Hepatocyte (in vitro differentiated cells): ENCODE measurements at places on chromosomes 3 and 15.

- H3K27me3 ChIP-seq = no peaks in the 10 kb centered on the region
- no peak for DNase-seq
- no peak overlapping the region for H3K4me3 ChIP-seq
- H3K4me1 ChIP-seq = peaks cover 5% of the 10 kb centered on the region
- no peak overlapping the region for H3K27ac ChIP-seq
Observed at GRCh38 chr3:50573566-50574443, 4.5 kb downstream of the HEMK1 start.

GRCh38 chr3:13544293-13544831 lies 4.6 kb upstream of the FBLN2 start:
- no peak overlapping the region for H3K4me3 ChIP-seq
- H3K36me3 ChIP-seq = no peaks in the 10 kb centered on the region
- no peaks in the 10 kb centered on the region for H3K27me3 ChIP-seq
- peaks cover 14% of the 10 kb centered on the region for H3K4me1 ChIP-seq
- no peak for DNase-seq

- peaks cover 16% of the 10 kb centered on the region for H3K4me1 ChIP-seq
- H3K27me3 ChIP-seq = no peaks in the 10 kb centered on the region
- no peak overlapping the region for H3K27ac ChIP-seq
- DNase-seq = no peak
- H3K4me3 ChIP-seq = no peak overlapping the region
- H3K36me3 ChIP-seq = no peaks in the 10 kb centered on the region
Observed at GRCh38 chr3:178054471-178054870, 481.8 kb upstream of the KCNMB2 start.

DNA sequence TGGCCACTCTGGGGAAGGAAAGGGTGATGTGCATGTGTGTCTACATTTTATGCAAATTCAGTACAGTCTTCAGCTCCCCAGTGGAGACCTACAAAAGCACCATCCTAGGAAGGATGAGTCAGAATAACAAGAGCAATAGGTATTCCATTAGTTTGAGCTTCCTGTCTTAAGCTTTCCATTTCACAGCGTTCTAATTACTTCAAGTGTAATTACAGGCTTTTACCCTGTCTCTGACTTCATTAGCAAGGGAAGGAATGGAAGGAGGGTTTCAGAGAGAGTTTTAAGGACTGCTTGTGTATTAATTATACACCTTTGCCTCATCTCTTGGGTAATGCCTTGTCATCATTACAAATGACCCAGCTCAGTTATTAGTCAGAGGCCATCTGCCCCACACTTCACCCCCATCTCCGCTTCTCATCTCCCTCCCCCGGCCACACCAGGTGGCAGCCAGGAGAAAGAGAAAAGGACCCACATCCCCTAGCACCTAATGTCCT lies 202.8 kb upstream of the MRPL3 start:
- H3K27ac ChIP-seq = no peak overlapping the region
- H3K4me3 ChIP-seq = no peak overlapping the region
- H3K27me3 ChIP-seq = no peaks in the 10 kb centered on the region
- H3K4me1 ChIP-seq = no peaks in the 10 kb centered on the region

DNA sequence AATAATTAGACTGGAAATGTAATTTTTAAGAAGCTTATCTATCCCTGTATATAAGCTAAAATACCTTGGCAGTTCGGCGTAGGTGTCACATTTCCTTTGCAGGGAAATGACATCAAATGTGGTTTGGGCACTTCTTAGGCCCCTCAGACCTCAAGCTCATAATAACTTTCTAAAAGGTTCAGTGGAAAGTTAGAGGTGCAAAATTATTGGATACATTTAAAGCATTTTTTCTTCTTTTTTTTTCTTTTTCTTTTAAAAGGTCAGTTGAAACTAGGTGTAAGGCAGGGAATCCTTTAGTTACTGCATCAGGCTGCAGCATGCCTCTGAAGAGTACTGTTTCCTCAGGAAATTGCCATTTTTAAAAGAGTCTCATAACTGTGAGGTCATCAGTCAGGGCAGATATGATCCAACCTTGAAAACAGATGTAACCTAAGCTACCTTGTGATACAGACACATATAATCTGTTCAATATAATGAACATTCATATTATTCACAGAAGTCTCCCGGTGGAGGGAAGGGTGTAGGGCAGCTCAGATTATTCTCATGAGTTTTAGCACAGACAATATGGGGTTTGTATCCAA lies 4.8 kb downstream of the SACM1L start:
- DNase-seq = no peak
- peaks cover 19% of the 10 kb centered on the region for H3K4me1 ChIP-seq
- H3K27ac ChIP-seq = no peak overlapping the region
- no peaks in the 10 kb centered on the region for H3K27me3 ChIP-seq
- no peaks in the 10 kb centered on the region for H3K36me3 ChIP-seq

- no peaks in the 10 kb centered on the region for H3K36me3 ChIP-seq
- no peak overlapping the region for H3K4me3 ChIP-seq
- no peak overlapping the region for H3K27ac ChIP-seq
- peaks cover 46% of the 10 kb centered on the region for H3K27me3 ChIP-seq
Observed at GRCh38 chr15:67836477-67836876, 3.4 kb downstream of the RNU6-1 start.

- no peaks in the 10 kb centered on the region for H3K4me1 ChIP-seq
- no peaks in the 10 kb centered on the region for H3K36me3 ChIP-seq
- H3K27me3 ChIP-seq = no peaks in the 10 kb centered on the region
- DNase-seq = no peak
- H3K4me3 ChIP-seq = no peak overlapping the region
Observed at GRCh38 chr15:38631119-38632075, 66.8 kb upstream of the RASGRP1 start.

- H3K4me3 ChIP-seq = no peak overlapping the region
- no peaks in the 10 kb centered on the region for H3K27me3 ChIP-seq
- no peaks in the 10 kb centered on the region for H3K36me3 ChIP-seq
- no peak for DNase-seq
Observed at GRCh38 chr15:92068121-92068520, 214.6 kb downstream of the SLCO3A1 start.

DNA sequence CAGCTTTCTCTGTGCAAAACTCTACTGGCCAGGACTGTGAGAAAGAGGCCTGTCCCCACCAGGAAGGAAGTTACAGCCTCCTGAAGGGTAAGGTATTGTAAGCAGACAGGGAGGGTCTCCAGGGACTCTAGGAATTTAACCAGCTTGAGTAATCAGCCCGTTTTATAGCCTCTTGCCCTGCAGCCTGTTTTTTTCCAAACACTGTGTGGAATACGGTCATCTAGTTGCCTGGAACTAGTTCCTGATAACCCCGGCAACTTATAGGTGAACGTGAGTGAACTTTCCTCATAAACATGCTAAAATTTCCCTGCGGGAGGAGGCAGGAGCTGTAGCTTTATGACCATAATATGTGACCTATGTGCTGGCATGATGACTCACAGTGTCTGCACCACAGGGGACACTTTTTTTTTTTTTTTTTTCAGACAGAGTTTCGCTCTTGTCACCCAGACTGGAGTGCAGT lies 60.1 kb upstream of the DAZL start:
- peak; percentile 78 for DNase-seq
- H3K27me3 ChIP-seq = no peaks in the 10 kb centered on the region
- H3K36me3 ChIP-seq = no peaks in the 10 kb centered on the region
- peaks cover 10% of the 10 kb centered on the region for H3K4me1 ChIP-seq

- no peaks in the 10 kb centered on the region for H3K4me1 ChIP-seq
- no peak overlapping the region for H3K27ac ChIP-seq
- H3K27me3 ChIP-seq = no peaks in the 10 kb centered on the region
- no peak overlapping the region for H3K4me3 ChIP-seq
Observed at GRCh38 chr3:154034797-154035330, 86.3 kb upstream of the ARHGEF26 start.

DNA sequence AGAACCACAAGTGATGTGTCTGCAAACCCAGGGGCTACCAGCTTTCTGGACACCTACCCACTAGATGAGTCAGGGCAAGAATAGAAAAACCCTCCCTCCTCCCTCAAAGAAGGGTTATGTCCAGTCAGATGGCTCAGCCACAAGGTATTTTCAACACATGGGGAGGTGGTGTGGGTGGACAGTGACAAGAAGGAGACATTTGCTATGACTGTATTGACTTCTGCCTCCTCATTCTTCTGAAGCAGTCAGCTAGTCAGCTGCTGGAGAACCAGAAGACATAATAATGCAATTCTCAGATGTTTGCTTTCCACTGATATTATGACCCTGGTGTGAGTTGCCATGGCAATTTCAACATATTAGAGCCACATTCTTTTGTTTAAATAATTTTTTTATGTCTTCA lies 66.7 kb upstream of the GOLGA8B start:
- no peaks in the 10 kb centered on the region for H3K36me3 ChIP-seq
- H3K4me1 ChIP-seq = no peaks in the 10 kb centered on the region
- H3K27me3 ChIP-seq = no peaks in the 10 kb centered on the region
- no peak overlapping the region for H3K4me3 ChIP-seq
- no peak for DNase-seq

DNA sequence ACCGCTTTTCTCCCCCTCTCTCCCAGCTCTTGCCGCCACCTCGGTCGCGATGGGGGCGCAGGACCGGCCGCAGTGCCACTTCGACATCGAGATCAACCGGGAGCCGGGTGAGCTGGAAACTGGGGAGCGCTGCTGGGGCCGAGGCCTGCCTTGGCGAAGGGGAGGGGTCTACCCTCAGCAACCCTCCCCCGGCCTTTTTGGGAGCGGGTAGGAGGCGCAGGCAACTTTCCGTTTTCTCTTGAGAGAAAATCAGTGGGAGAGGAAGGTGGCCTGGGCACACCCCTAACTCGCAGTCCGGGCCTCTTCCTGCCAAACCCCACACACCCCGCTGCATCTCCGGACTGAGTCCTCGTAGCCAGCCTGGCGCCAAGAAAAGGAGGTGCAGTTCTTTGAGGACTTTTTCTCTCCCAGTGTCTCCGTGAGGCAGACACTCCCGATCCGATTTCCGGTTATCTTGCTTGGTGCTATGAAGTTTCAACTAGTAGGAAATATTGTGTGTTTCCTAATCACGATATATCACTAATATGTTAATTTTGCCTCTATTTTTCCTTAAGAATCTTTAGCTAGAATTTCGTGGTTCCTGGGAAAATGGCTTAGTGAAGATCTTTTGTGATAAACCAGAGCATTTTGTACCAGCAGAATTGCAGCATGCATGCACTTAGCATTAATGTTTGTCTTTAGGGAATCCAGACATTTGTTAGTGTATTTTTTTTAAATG lies 631 bp downstream of the NKTR start:
- H3K4me1 ChIP-seq = peaks cover 20% of the 10 kb centered on the region
- DNase-seq = peak; percentile 72
- no peaks in the 10 kb centered on the region for H3K36me3 ChIP-seq
- H3K27ac ChIP-seq = peak overlapping the region; percentile 99

DNA sequence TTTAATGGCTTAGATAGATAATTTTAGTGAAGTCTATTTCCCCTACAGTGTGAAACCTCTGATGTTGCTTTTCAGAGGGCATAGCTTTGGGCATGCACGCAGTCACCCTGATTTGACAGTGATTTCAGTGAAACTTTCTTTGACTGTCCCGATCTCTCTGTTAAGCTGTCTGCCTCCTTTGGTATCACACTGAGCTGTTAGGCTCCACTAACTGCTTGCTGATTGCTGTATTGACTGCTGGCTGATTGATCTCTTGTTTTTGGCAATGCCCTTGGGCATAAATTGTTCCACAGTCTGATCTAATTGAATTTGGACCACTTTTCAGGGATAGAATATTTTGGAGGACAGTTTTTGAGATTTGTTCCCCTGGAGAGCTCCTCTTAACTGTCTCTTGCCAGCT lies 68.5 kb upstream of the CCDC54 start:
- no peaks in the 10 kb centered on the region for H3K27me3 ChIP-seq
- H3K36me3 ChIP-seq = no peaks in the 10 kb centered on the region
- H3K4me3 ChIP-seq = no peak overlapping the region
- DNase-seq = no peak

DNA sequence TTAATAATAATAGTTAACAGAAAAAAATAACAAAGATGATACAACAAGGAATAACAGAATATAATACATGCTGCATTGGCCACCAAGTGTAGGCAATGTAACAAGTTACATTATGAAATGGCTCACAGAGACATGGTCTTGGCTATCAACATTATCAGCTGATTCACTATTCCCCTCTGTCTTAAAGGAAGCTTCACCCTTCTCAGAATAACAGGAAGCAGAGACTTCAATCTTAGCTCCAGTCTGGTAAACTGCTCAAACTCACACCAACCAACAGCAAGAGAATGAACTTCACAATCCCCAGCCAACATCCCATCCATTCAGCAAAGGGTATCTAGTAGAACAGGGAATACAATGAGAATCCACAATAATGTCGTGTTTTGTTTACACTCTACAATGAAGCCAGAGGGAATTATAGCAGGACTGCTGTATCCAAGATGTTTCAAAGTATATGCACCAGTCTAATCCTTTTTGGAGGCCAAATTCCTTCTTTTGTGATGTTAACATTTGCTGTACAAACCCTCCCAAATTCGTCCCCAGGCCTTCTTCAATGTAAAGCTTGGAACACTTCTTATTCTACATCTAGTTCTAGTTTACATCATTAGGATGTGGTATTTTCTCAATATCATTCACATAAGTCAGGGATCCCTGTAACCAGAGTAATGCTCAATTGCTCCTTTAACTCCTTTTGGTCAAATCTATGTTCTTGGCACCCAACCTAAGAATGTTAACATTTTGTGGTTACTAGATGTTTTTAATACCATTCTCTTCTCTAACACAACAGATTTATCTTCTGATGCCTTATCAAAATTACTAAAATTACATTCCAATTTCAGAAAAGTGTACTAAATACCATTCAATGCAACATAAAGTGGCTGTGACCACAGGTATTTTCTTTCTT lies 52.4 kb upstream of the CMSS1 start:
- H3K36me3 ChIP-seq = no peaks in the 10 kb centered on the region
- no peak overlapping the region for H3K27ac ChIP-seq
- no peaks in the 10 kb centered on the region for H3K27me3 ChIP-seq
- no peak for DNase-seq
- H3K4me3 ChIP-seq = no peak overlapping the region

DNA sequence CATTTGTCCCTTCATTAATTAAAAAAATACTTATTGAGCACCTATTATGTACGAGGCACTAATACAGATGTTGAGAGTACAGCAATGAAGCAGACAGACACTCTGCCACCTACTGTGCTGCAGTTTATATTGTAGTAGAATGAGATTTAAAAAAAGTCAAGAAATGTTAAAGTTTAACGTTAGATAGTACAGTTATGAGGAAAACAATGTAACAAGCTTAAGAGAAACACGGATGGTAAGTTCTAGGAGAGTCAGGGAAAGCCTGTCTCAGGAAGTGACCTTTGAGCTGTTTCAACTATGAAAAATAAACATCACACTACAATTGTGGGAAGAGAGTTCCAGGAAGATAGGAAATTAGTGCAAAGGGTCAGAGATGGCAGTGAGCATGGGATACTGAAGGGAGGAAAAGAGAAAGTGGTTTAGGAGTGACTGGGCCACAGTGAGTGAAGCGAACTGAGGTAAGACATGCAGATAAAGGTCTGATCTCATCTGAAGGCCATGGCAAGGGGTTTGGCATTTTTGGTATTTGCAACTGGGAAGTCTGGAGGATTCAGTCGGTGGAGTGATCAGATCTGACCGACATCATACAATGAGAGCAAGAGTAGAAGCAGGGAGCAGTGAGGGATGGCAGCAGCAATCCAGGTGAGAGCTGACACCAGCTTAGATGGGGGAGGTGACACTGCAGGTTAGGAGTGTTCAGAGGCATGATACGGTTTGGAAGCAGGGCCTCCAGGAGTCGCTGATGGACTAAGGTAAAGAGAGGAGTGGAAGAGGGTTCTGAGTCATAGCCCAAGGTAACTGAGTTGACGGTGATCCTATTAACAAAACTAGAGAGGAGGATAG lies 28.5 kb downstream of the PLSCR4 start:
- no peaks in the 10 kb centered on the region for H3K36me3 ChIP-seq
- no peaks in the 10 kb centered on the region for H3K4me1 ChIP-seq
- DNase-seq = peak; percentile 54
- H3K4me3 ChIP-seq = no peak overlapping the region
- H3K27me3 ChIP-seq = no peaks in the 10 kb centered on the region
- peak overlapping the region; percentile 52 for H3K27ac ChIP-seq
